Stimulated activated naive B cell treated with anti-CD40 and anti-IgM and Interleukin-4, amounts not matched to agents 10 μg/mL and 1 μg/mL and 100 μg/mL, for 72 hours (primary cell): ENCODE measurements at places on chromosomes 12 and 14.

- peaks cover 18% of the 10 kb centered on the region for H3K36me3 ChIP-seq
- no peak overlapping the region for H3K4me3 ChIP-seq
- no peak for DNase-seq
These were observed 9.1 kb downstream of the GNG2 start for GRCh38 chr14:51869411-51870100.

- H3K4me3 ChIP-seq = no peak overlapping the region
- no peaks in the 10 kb centered on the region for H3K36me3 ChIP-seq
- DNase-seq = no peak
- peaks cover 4% of the 10 kb centered on the region for H3K27me3 ChIP-seq
- peaks cover 4% of the 10 kb centered on the region for H3K4me1 ChIP-seq
- H3K27ac ChIP-seq = no peak overlapping the region
These were observed 185.4 kb downstream of the PPM1H start for GRCh38 chr12:62749586-62749985.

DNA sequence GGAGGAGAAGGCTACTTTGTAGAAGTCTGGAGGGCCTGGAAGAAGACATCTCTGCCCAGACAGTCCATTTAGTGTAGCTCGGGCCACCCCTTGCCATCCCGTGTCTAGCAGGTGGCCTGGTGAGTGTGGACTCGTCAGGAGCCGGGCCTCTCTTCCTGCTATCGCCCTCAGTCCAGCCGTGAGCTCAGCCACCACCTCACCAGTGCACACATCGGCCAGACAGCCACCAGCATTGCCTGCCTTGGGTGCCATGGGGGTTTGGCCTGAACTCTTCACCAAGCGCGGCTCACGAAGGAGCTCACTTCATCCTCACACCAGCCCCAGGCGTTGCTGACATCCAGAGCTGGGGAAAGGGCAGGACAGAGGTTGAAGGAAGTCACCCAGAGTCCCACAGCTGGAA lies 19.6 kb upstream of the TRAF3 start:
- H3K4me3 ChIP-seq = no peak overlapping the region
- peak overlapping the region; percentile 79 for H3K27ac ChIP-seq
- no peaks in the 10 kb centered on the region for H3K27me3 ChIP-seq
- peaks cover 17% of the 10 kb centered on the region for H3K36me3 ChIP-seq
- H3K4me1 ChIP-seq = peaks cover 72% of the 10 kb centered on the region
- no peak for DNase-seq

DNA sequence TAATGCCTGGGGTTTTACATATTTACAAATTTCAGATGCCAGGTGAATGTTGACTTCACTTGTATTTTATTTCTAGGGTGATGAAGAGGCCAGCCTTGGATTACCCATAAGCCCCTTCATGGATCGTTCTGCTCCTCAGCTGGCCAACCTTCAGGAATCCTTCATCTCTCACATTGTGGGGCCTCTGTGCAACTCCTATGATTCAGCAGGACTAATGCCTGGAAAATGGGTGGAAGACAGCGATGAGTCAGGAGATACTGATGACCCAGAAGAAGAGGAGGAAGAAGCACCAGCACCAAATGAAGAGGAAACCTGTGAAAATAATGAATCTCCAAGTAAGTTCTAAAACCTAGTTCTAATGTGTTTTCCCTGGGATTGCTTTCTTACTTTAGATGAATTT lies 41.3 kb upstream of the SLCO1C1 start:
- no peak overlapping the region for H3K4me3 ChIP-seq
- no peaks in the 10 kb centered on the region for H3K4me1 ChIP-seq
- no peaks in the 10 kb centered on the region for H3K36me3 ChIP-seq
- H3K27me3 ChIP-seq = no peaks in the 10 kb centered on the region
- DNase-seq = no peak

DNA sequence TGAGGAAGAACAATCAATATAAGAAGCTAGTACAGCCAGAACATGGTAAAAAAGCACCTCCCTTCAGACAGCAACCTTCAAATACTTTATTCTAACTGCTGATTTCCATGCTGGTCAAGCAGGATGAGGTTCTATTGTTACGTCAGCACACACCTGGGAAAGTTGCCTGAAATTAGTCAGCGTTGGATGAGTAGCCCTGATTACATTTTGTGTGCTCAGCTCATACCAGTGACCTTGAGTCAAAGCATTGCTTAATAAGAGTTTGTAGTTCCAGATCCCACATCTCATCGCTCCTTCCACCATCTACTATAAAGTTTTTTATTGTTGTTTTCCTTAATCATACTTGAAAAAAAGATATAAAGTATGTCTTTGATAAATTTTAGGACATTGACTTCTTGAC lies 361.5 kb downstream of the EGLN3 start:
- DNase-seq = no peak
- H3K27me3 ChIP-seq = no peaks in the 10 kb centered on the region
- no peak overlapping the region for H3K27ac ChIP-seq
- H3K4me3 ChIP-seq = no peak overlapping the region
- no peaks in the 10 kb centered on the region for H3K36me3 ChIP-seq

- no peaks in the 10 kb centered on the region for H3K27me3 ChIP-seq
- no peaks in the 10 kb centered on the region for H3K36me3 ChIP-seq
- DNase-seq = no peak
- H3K4me3 ChIP-seq = no peak overlapping the region
These were observed 27.7 kb downstream of the RASSF8 start for GRCh38 chr12:25986180-25986579.
